ENCODE measurements at places on chromosomes 6 and 20.

DNA sequence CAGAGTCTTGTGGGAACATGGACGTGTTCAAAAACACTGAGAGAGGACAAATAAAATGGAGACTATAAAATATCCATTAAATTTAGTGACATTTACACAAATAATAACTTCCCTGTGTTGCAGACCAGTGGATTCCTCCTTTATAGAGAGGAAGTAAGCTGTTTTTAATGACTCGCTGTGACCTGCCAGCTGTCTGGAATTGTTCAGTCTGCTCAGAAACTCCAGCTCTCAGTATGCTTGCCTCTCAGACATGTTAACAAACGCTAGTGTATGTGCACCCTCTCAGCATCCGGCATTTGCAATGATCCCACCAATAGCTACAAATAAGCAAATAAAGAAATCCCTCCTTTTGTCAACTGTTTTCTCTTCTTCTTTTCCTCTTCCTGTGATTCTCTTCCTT lies 158.0 kb upstream of the TCF21 start:
- no peak for DNase-seq

- no peak for DNase-seq
Observed at GRCh38 chr6:130907687-130908086, 80.5 kb downstream of the SMLR1 start.

DNA sequence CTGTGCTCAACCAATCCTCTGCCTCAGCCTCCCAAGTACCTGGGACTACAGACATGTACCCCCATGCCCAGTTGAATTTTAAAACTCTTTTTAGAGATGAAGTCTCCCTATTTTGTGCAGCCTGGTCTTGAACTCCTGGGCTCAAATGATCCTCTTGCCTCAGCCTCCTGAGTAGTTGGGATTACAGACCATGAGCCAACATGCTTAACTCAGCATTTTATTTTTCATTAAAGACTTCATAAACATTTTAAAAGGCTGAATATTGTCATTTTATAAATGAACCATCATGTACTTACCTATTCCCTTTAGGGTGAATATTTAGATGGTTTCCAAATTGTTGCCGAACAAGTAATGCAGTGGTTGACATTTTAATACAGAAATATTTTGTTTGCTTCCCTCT lies 16.5 kb upstream of the IFNGR1 start:
- no peak for DNase-seq

- DNase-seq = no peak
Observed at GRCh38 chr20:6558341-6558740, 209.1 kb upstream of the BMP2 start.

GRCh38 chr6:31734821-31735406 lies 1.4 kb downstream of the CLIC1 start:
- peak; percentile 63 for DNase-seq

DNA sequence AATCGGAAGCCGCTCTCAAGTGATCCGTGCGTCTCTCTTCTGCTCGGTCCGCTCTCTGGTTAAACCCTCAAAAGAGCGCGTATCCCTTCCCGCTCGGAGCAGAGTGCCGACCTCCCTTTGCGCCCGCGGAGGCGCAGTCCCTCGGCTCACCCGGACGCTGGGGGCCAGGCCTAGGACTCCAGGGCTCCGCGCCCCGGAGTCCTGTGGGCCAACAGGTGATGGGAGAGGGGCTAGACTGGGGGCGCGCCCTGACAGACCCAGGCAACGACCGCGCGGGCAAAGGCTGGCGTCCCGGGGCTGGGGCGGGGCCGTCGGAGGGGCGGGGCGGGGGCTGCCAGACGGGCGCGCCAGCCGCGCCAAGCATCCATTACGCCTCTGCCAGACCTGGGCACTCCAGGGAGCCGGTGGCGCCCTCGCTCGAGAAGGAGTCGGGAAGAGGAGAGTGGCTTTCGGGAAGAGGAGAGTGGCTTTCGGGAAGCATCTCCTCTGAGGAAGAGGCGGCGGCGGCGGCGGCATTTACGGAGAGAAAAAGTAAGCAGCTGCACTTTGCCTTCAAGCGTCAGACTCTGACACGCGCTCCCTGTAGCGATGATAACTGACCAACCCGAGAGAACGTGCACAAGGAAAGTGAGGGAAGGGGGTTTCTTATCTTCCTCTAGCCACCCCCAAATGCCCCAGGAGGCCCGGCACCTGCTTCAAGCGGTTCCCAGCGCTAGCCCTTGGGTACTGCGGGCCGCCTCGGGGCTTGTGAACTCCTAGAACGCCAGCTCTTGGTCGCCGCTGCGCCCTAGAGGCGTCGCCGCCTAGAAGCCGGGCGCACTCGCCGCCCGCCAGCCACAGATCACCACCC lies 2.6 kb downstream of the EPHA7 start:
- no peak for DNase-seq

DNA sequence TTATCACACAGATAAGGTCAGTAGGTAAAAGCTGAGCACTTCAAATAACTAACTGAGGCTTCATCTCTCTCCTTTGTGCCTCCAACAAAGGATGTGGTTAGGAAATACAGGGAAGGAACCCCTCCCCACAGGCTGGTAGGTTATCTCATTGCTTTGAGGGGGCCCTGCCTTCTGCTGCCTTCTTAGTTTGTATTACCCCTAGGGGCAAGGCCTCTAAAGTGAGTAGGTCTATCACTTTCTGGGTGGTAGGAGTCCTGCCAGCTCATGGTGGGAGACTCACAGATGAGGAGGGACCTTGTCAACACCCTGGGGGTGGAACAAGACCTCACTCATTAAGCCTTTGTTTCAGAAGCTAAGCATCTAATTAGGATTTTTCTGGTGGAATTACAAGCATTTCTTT lies 34.6 kb downstream of the EDN1 start:
- peak; percentile 22 for DNase-seq

DNA sequence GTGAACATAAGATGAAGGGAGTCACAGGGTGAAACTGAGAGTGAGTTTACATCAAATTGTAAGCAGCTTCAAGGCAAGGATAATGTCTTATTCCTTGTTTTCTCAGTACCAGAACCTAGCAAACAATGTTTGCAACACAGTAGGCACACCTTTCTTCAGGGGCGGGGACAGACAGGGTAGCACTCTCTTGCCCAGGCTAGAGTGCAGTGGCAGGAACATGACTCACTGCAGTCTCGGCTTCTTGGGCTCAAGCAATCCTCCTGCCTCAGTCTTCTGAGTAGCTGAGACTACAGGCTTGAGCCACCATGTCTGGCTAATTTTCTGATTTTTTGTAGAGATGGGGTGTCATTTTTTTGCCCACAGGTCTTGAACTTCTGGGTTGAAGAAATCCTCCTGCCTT lies 299.8 kb downstream of the CD83 start:
- DNase-seq = no peak

DNA sequence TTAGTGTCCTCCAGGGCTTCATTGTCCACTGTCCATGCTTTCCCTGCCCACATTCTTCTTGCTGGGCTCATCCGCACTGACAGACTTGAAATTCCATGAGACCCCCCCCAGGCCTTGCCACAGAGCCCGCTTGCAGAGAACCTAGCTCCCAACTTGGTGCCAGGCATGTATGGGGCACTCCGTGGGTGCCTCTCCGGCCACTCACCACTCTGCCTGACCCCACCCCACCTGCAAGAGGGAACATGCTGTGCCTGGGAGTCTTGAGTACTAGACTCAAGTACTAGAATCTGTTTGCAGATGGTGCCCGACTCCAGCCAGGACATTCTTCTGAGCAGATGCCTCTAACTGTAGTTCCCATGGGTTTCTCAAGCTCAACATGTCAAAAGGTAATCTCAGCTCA lies 47.9 kb downstream of the TRERF1 start:
- DNase-seq = no peak

DNA sequence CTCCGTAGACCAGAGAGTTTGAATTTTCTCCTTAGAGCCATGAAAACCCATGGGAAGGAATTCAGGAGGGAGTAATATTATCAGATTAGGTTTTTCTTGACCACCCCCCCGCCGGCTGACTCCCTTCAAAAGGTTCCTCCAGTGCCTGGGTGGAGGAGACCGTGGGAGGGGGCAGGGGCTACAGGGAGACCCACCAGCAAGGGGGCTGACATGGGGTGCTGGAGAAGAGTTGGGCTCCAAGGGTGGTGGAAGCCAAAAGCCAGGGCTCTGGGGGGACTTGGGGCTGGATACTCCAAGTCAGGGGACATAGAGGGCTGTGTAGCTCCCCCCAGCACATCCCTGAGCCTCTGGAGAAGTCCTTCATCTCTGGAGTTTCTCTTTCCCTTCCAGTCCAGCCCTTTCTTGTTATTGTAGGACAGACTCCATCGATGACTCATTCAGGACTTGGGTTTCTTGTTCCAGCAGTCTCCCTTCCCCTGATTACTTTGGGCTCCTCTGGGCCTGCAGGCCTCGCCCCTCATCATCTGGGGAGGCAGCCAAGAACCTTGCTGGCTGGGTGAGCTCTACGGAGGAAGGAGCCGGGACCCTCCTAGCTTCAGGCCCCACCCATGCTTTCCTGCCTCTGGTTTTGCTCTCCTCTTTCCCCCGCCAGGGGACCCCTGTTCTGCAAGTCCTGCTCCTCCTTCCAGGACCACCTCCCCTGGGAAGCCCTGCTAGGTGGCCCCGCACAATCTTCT lies 10.5 kb upstream of the KIAA1755 start:
- DNase-seq = peak; percentile 69

GRCh38 chr6:131309437-131309836 lies 174.2 kb downstream of the AKAP7 start:
- DNase-seq = no peak

GRCh38 chr6:15872241-15873103 lies 209.6 kb upstream of the DTNBP1 start:
- no peak for DNase-seq

- no peak for DNase-seq
Observed at GRCh38 chr20:7770046-7770445, 170.2 kb downstream of the HAO1 start.

GRCh38 chr6:167786853-167787675 lies 39.6 kb upstream of the AFDN start:
- no peak for DNase-seq

DNA sequence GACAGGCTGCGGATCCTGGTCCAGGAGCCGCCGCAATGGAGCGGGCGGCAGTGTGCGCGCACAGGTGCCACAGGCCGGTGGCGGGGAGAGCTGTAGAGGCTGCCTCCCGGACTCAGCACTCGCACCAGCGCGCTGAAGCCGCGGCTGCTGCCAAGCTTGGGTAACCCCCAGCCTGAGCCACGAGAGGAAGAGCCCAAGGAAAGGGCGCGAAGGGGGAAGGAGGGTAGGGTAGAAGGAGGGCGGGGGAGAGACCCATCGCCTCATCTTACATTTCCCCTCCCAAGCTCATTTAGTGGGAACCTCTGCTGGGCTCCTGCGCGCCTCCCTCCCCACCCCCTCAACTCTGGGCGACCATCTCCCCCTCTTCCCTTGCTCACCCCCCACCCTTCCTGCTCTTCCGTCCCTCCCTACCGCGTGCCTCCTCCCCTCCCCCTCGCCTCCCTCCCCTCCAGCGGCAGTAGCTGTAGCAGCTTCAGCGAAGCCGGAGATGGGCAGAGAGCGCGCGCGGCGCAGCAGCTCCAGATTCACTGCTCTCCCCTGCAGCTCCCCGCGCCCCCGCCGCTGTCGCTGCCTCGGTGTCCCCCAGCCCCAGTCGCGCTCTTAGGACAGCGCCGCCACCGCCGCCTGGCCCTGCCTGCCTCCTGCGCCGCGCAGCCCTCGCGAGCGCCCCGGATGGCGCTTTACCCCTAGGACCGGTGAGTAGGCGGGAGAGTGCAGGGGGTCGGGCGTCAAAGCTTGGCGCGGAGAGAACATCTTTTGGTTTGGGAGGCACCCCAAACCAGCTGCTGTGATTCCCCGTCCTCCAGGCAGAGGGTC lies at the start of gene FUT9:
FUT9 (plus strand) TSS at position 457 of the 816 bp plus-strand sequence. CDS start 187,182 bp downstream, outside the sequence.
- no peak for DNase-seq

GRCh38 chr6:106959985-106960384 lies 14.5 kb downstream of the CD24 start:
- no peak for DNase-seq

DNA sequence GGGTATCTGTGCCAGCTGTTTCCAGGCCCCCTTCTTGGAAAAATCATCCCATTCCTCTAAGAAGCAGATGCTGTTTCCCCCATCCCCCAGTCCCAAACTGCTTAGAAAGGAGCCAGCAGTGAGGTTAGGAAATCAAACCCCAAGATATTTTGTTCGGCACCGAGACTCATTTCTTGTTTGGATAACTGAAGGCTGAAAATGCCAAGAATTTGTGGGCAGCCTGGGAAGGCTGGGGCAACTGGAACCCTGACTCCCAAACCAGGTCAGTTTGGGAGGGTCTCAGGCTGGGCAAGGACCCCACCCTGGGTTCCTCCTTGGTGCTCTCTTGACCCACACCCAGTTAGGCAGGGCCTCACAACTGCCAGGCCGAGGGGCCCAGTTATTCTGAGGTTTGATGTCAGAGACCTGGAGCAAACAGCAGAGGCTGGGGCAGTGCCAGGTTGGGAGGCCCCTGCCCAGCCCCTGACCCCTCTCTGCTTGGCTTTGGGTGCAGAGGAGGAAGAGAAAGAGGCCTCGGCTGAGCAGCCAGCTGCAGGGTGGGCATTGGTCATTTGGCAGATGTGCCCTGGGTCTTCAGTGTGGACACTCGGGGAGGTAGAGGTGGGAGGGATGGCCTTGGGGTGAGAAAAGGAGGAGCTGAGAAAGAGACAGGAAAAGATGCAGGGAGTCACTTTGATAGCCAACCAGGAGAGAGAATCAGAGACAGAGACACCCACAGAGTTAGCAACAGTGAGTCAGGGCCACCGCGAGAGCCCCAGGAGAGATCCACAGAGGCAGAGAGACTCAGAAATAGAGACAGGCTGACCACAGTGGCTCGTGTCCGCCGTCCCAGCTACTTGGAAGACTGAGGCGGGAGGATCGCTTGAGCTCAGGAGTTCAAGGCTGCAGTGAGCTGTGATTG lies 5.0 kb downstream of the ANGPT4 start:
- DNase-seq = no peak

GRCh38 chr20:44009679-44009992 lies 95.0 kb downstream of the TOX2 start:
- DNase-seq = no peak

GRCh38 chr20:23255106-23255505 lies 95.5 kb upstream of the NXT1 start:
- DNase-seq = no peak

- DNase-seq = peak; percentile 80
Observed at GRCh38 chr20:38057351-38057972, 23.9 kb downstream of the RPRD1B start.

- DNase-seq = peak; percentile 20
Observed at GRCh38 chr6:128696691-128697689, 176.6 kb upstream of the PTPRK start.

GRCh38 chr20:4216142-4216735 lies 200.9 kb upstream of the RNF24 start:
- DNase-seq = no peak

Data from SW480 (cell line).